ENCODE measurements at places on chromosomes 3 and 15.
A peak's percentile ranks its signal among the peaks of the same experiment; 100 is the strongest.

DNA sequence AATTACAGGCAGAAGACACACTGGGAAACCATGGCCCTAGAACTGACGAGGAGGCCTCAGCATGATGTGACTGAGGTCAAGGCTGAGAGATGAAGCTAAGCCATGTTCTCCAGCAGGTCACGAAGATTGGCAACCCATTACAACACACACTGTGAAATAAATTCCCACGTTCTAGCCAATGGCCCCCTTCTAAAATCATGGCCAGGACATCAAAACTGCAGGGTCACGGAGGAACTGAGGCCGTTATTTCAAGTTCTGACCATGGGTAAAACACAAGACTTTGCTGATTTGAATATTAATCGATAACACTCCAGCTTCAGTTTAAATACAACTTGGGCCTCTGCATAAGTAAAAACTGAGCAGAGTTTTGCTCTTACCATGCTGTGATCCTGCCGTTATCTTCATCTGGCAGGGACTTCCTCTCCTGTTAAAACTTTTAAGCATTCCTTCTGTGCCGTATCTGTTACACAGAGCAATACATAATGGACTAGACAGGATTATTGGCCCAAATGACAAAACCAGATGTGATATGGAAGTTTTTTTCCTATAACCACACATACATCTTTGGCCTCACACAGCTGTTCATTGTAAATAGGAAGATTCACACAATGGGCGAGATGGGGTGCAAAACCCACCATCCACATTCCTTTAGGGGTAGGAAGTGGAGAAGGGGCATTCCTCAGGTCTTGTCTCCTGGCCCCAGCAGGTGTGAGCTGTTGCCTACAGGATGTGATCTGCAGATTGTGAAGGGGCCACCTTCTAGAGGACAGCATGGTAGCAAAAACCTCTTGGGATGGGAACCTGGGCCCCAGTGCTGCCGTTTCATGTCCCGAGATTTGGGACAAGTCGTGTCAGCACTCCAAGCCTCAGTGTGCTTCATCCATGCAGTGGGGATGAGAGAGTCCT is 207.4 kb downstream of the OPA1 start:
- DNase-seq: no peak

DNA sequence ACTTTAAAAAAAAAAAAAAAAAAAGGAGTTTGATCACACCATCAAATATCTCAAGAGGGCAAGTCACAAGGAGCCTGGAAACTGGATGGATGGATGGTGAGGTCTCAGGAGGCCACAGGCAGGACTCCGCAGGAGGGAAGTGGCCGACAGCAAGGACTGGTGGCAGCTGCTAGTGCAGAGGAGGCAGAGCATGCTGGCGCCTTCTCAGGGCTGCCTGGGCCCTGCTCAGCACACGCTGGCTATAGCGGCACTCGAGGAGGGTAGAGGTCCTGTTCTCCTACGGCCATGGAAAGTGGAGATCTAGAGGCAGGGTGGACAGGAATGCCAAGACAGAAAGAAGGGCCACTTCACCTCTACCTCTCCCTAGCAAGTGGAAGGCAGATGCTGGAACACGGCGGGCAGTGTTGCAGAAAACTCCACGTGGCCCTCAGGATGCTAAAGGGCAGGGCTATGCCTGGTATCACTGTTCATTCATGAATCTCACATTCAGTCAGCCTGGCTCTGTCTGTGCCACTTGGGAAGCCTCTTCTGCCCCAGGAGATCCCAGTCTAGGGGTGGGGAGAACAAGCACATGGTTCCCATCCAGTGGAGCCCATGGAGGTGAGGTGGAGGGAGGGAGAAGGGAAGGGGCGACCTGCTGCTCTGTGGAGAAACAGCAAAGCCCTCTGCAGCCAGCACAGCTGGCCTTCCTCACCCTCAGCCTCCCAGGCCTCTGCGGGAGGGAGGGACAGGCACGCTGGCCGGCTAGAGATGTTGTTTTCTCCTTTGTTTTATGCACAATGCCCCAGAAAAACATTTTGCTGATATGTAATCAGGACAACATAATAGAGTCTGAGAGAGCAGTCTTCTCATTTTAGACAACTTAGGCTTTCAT is 71.0 kb downstream of the OXNAD1 start:
- DNase-seq: no peak

DNA sequence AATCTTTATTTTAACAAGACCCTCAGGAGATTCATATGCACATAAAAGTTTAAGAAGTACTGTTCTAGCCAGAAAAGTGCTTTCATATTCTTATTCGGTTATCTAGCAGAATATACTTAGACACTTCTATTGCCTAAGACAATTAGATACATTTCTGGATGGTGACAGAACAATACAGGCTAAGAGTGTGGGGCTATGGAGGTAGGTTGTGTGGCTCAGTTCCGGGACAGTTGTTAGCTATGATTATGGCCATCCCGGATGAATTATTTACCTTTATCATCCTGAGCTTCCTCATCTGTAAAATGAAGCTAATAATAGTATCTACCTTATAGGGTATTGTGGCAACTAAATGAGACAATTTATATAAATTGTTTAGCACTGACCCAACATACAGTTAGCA is 6.6 kb downstream of the FAM98B start:
- DNase-seq: no peak

GRCh38 chr15:60077581-60078359 is 73.7 kb downstream of the FOXB1 start:
- no peak for DNase-seq

- DNase-seq: no peak
Measured at GRCh38 chr3:171407759-171408158, 52.4 kb downstream of the TNIK start.

GRCh38 chr3:150760431-150761200 is 2.4 kb downstream of the SIAH2 start:
- DNase-seq: no peak

DNA sequence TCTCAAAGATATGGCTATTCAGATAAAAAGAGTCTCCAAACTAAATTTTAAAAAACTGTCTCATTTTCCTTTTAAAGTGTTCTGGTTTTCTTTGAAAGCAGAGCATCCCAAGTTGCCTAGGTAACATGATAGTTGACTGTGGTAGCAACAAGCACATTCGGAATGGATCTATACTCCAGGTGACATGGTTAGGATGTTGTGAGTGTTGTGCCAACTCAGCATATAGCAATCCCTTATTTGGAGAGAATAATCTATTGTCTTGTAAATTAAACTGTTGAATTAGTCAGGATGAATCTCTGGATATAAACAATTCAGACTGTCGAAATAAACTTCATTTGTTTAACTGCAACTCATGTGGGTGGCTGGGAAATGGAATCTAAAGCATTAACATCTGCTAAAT is 418.6 kb downstream of the TUSC7 start:
- DNase-seq: no peak

DNA sequence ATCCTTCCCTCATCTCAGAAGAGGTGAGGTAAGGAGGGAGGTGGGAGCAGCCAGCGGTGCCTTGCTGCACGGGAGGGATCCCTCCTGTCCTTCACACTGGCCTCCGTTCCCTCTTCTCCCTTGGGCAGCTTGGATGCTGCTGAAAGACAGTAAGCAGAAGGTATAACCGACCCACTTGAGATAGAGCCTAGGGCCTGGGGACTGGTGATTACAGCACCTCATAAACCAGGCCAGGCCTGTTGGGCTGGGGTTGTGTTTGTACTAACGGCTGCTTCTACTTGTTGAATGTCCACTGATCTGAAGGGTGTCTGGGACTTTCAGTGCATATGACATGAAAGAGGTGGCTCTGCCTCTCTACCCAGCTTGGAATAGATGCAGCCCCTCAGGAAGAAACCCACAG is 25.0 kb downstream of the SEMA6D start:
- DNase-seq: no peak

GRCh38 chr3:196192036-196192523 is 19.1 kb downstream of the ZDHHC19 start:
- DNase-seq: peak; percentile 29

DNA sequence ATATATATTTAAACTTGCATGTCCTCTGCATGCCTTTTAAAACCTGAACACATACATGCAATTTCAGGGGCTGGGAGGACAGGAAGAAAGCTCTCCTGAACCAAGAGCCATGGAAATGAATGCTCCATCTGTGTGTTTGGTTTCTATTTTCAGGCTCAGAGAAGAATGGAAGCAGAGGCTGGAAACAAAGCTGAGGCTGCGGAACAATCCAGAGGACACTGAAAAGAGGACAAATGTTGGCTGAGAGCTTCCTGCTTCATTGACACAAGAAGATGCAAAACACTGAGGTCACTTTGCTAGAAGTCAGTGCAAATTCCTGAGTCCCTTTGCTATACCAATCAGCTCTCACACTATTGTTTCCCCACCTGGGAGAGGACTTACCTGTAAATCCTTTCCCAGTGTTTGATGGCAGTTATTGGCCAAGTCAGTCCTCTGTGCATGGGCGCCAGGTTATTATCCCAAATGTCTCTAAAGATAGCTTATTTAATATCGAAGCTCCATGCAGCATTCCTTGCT is 12.7 kb downstream of the FAM240A start:
- DNase-seq: no peak

- DNase-seq: no peak
Measured at GRCh38 chr3:133949438-133949837, 53.8 kb upstream of the RAB6B start.

- peak; percentile 66 for DNase-seq
Measured at GRCh38 chr3:52446631-52447511, 2.0 kb upstream of the SEMA3G start.

DNA sequence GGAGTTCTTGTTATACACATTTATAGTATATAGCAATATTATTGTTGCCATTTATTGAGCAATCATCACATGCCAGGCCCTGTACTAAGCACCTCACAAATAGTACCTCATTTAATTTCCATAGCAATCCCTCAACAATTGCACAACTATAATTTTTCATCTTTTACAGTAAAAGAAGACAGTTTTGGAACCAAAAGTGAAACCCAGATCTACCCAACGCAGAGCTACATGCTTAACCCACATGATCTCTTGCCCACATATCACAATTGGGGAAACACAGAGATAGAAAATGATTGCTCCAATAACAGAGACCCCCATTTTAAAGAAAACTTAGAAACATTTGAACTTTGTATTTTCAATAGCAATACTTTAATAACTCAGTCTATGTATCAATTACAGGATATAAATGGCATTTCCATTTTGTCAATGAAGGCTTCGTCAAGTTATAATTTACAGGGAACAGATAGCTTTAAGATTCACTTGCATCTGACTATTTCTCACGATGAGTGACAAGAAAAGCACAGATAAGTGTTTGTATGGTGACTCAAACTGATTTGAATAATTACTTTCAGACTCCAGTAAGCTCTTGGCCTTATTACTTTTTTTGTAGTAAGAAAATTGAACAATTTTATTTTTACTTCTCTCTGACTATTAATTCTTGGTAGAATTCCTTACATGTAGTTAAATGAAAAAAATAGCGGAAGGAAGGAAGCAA is 38.7 kb upstream of the CCDC50 start:
- no peak for DNase-seq

DNA sequence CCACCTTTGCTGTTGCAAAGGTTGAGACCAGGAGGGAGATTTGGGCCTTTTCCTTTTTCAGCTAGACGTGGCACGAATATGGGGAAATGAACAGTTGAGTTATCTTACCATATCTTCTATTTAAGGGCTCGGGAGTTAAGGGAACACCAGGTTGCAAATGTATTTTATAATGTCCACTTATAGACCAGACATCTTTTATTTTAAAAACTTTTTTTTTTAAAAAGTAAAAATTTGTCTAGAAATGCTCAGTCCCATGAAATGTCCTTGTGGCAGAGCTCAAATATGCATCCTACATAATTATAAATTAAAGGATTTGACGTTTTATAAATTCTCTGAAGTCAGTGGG is 103.6 kb upstream of the VEPH1 start:
- no peak for DNase-seq

DNA sequence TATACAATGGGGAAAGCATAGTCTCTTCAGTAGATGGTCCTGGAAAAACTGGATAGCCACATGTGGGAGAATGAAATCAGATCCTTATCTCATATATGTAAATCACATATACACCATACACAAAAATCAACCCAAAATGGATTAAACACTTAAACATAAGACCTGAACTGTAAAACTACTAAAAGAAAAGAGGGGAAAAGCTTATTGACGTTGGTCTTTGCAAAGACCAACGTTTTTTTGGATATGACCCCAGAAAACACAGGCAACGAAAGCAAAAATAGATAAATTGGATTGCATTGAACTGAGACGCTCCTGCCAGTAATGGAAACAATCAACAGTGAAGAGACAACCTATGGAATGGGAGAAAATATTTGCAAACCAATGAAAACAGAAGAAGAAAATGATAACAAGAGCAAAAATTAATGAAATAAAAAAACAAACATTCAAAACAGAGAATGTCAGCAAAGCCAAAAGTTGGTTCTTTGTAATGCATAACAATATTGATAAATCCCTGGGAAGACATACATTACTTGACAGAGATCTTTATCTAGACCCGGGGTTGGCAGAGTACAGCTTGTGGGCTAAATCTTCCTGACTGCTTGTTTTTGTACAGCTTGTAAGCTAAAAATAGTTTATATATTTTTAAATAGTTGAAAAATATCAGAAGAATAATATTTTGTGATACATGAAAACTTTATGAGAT is 86.9 kb downstream of the NEO1 start:
- DNase-seq: no peak

GRCh38 chr15:65947041-65947440 is 77.8 kb downstream of the RAB11A start:
- DNase-seq: no peak

DNA sequence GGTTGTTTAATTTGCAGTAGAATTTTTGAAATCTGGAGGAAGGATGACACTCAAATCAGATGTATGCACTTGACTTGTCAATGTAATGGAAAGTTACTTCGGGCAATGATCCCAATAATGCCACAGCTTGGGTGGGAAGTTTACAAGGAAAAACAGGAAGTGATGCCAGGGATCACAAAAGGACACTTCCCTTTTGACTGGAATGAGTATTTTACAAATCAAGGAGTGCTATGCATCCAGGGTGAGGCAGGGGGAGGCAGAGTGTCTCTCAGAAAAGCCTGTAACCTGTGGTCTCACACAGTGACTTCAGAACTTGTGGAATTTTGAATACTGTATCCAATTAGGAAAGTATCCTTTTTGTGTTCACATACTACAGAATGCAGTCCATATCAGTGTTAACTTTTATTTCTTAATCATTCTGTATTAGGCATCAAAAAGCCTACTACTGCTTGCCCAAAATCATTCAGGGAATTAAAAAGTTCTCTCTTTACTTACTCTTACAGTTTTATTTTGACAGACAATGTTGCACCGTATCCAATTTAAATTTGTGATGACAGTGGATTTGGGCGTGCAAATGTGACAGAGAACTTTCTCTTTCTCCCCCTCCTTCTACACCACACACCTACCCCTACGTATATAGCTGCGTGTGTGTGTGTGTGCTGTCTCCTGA is 445.1 kb downstream of the MECOM start:
- no peak for DNase-seq

- DNase-seq: no peak
Measured at GRCh38 chr3:127124120-127124519, 68.8 kb upstream of the PRR23E start.

DNA sequence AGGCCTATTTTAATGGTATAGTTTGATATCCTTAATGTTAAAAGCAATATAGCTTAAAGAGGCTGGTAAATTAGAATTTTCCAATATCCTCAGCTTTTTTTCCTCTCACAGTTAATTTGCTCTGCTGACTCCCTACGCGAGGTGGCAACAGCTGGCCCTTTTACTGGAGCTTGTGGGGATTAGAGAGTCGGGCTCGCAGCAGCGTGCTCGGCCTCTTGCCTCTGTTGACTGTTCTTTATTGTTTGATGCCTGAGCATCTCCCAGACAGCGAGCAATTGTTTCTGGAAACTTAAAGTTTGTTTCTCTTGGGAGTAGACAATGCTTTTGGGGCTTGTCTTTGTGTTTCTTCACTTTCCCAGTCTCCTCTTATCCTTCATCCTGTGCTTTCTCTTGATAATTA is 80.8 kb downstream of the OPA1 start:
- no peak for DNase-seq
